ENCODE measurements at places on chromosomes 16 and 17.

- DNase-seq, result no peak
These were observed 67.1 kb upstream of the ZNF469 start for GRCh38 chr16:88315543-88316105.

GRCh38 chr16:1048442-1049112, 24.0 kb upstream of the SSTR5 start:
- DNase-seq, result no peak

- no peak for DNase-seq
These were observed 42.4 kb downstream of the RAI1 start for GRCh38 chr17:17723354-17724261.

GRCh38 chr16:85750146-85750826, 610 bp downstream of the C16orf74 start:
- no peak for DNase-seq

DNA sequence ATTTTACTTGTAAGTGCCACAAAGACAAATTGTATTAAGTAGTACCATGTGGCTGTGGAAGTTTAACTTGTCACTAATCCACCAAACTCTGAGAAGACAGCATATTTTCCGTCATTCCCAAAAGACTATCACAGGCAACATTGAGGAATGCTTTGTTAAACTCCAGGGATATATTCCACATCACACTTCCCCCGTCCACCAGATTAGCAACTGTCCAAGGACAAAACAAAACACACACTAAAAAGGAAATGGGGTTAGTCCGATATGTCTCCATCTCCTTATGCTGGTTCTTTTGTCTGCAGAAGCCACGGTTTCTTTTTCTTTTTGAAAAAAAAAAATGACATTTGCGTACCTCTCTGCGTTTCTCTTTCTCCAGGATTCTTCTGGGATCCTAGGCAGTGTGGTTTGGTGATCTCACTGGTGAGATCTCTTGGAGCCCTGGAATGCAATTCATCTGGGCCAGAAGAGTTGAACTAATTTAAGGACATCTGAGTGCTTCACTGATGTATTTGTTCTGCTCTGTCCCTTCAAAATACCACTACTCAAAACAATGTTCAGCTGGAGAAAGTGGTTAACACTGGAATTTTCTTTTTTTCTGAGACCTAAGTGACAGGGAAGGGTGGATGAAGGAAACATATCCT, 40.6 kb downstream of the PRKCB start:
- DNase-seq, result no peak
